ENCODE measurements at places on chromosomes 3 and 15.
A peak's percentile ranks its signal among the peaks of the same experiment; 100 is the strongest.

DNA sequence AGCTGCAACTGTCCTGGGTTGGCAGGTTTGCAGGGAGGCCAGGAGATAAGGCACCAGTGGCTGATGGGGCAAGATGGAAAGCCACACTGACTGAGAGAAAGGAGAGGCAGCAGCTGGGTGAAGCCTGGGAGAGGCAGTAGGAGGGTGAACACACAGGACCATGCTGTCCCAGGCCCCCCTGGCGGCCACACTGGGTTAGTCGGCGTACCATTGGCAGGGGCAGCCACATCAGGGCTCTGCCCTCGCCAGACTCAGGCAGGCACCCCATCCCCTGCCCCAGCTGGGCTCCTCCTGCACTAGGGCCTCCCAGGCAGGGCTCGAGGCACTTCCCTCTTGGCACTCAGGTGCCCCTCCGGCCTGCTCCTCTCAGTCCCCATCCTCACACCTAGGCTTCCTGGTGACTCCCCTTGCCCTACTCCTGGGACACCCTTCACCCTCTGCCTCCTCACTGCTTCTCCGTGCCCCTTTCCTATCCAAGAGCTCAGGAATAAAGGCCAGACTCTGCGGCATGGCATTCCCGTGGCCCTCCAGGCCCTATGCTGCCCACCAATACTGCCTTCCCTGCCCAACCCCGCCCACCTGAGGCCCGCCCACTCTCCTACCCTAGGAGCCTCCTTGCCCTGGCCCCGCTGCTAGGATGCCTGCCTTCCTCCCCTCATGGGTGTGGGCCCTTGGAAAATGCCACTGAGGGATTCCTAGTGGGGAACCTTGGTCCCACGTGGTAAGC is 28.7 kb upstream of the DUSP7 start:
- peak; percentile 46 for DNase-seq

DNA sequence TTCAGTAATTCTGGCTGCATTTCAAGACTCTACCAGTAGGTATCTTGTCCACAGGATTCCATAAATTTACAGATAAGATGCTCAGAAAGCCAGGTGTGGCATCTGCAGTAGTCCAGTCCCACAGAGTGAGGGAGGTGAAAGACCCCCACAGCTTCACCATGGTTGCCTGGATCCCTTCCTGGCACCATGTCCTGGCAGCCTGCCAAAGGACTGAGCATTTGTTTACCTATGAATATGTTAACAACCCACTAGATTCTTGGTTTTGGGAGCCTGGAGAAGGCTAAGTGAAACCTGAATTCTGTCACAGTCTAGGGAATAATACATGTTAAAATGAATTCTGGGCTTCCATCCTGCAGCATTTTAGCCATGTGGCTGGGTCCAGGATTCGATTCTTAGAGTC is 14.9 kb downstream of the CHST2 start:
- no peak for DNase-seq

- DNase-seq = no peak
Observed at GRCh38 chr15:60137711-60138396, 133.7 kb downstream of the FOXB1 start.

DNA sequence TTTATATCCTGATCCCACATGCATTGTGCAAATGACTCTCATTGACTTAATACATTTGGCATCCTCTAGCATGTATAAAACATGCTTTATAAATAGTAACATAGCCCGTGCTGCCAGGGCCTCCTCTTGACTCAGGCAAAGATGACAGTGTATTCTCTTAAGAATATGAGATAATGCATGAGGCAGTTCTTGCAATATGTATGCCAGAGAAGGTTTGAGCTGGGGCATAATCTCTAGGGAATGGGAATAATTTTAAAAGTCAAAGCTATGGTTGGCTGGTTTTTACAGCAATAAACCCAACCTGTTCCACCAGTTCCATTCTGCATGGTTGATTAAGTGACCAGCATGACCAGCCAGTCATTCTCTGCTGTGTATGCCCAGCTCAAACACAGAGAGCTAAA is 179.0 kb upstream of the PFN2 start:
- DNase-seq = no peak
